Stimulated activated CD8-positive, alpha-beta memory T cell treated with anti-CD3 and anti-CD28 coated beads, Interleukin-2, amount 100 ng/mL, for 48 hours (primary cell): ENCODE measurements at places on chromosomes 7 and 10.

DNA sequence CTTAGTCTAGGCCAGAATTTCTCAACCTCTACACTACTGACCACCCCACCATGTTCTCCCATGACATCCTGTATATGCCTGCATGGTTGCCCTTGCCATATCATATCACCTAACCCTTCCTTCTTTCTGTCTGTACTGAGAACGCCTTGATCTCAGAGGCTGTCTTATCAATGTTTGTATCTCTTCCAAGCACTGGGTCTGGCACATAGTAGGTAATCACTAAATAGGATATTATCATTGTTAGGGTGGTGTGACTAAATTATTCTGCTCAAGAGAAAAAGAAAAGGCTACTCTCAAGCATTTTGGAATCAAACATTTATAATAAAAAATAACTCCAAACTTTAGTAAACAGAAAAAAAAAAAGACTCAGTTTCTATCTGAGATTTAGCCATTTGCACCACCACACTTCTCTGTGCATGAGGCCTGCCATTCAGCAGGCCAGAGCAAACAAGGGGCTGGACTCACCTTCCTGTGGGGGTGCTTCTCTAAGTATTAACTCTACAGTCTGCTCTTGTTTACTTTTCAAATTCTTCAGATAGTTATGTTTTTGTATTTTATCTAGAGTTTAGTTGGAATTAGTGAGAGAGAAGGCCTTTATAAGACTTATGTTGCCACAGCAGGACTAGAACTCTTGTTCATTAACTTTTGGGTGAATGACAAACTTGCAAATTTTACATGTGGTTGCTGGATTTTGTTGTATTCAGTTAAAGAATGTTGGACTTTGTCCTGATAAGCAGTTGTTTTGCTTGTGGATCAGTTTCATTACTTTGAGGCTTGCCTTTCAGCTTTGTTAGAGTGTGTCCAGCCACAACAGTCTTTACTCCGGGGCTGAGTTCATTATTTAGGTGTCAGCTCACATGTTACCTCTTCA, 5.4 kb downstream of the AGBL3 start:
- DNase-seq, result no peak

DNA sequence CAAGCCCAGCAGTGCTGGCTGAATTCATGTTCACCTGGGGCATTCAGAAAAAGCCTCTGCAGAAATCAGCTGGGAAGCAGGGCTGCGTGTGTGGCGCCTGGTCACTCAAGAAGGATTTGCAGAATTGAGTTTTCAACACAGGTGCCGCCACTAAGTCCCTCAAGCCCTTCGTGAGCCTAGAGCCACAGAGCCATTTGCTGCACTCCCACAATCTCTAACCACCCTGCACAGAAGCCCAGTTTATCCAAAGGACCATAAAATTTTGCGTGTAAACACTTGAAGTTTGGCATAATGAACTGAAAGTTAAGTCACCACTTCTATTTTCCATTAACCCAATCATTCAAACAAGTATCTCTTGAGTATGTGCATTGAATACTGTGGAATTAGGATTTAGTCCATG, 136.2 kb downstream of the DIP2C start:
- no peak for DNase-seq

DNA sequence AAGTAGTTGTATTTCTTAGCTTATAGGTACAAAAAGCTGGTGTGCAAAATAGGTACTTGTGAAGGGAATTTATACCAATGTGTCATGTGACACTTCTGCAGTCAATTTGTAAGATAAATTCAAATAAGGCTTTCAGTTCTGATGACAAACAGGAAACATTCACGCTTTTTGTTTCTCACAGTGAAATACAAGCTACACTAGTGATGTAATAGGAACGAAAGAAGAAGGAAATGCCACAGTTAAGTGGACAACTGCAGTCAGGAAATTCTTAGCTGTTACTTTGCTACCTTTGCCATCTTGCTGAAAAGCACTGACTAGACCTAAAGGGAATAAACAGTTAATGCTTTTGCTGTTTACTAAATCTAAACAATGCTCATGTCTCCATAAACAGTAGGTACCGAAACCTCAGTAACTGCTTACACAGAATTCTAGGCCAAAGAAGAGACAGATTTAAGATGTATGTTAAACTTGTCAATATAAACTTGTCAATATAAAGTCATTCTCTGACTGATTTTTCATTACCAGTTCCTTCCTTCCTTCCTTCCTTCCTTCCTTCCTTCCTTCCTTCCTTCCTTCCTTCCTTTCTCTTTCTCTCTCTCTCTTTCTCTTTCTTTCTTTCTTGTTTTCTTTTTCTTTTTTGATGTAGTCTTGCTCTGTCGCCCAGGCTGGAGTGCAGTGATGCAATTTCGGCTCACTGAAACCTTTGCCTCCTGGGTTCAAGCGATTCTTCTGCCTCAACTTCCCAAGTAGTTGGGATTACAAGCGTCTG, 10.1 kb downstream of the OTUD1 start:
- DNase-seq, result no peak

GRCh38 chr10:30857803-30858202, 173.9 kb downstream of the ZNF438 start:
- no peak for DNase-seq
